Left cardiac atrium (tissue), 4 donors: ENCODE measurements at places on chromosomes 3 and 15. TPM values are rescaled to one million over a fixed set of nuclear protein-coding genes. Genes with fewer than 3 reads are reported as not detected.
A peak's percentile ranks its signal among the peaks of the same experiment; 100 is the strongest.

DNA sequence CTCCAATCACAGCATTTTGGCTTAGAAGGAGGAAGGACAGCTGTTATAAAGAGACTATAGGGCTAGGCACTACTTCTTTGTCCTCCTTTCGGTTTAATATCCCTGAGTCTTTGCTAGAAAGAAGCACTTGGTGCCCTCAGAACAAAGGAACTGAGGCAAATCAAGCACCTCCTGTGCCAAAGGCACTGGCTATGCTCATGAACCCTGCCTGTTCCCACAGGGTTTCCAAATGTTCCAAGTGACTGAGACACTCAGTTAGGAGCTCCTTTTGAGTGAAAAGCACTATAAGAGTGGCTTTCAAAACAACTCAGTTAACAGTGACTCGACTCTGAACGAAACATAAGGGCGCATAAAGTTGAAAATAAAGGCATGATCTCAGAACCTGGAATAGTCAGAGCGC is 25.0 kb downstream of the TBC1D2B start:
- no peak for DNase-seq

- DNase-seq, result no peak
Measured at GRCh38 chr3:151722856-151723255, 10.9 kb upstream of the AADACL2 start.

DNA sequence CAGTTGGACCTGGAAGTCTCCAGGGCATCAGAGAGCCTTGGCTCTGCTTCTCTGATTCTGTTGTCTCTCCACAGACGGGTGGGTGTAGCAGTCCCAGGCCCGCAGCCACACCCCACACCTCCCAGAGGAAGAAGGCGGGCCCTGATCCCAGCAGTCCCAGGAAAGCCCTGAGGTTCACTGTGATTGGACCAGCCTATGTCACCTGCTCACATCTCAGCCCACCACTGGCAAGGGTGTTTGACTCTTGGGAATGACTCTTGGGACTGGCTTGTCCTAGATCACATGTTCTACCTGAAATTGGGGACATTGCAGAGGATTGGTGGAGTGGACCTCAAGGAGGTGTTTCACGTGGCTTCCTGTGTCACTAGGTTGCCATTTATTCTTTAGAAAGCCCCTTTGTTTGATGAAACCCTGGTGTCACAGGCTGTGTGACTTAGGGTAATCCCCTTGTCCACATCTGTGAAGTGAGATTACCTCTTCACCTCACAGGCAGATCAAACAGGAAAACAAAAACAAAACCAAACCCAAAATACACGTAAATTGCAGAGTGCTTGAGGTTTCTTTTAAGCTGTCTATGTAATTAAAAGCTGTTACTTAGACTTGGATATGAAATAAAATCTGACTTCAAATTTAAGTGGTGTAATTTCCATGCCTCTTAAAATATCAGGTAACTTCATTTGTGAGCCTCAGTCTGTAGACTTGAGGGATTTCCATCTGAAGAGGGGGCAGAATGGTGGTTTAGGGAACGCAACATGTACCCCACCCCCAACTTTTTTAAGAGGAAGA is 26.7 kb downstream of the FLNB start:
- no peak for DNase-seq

DNA sequence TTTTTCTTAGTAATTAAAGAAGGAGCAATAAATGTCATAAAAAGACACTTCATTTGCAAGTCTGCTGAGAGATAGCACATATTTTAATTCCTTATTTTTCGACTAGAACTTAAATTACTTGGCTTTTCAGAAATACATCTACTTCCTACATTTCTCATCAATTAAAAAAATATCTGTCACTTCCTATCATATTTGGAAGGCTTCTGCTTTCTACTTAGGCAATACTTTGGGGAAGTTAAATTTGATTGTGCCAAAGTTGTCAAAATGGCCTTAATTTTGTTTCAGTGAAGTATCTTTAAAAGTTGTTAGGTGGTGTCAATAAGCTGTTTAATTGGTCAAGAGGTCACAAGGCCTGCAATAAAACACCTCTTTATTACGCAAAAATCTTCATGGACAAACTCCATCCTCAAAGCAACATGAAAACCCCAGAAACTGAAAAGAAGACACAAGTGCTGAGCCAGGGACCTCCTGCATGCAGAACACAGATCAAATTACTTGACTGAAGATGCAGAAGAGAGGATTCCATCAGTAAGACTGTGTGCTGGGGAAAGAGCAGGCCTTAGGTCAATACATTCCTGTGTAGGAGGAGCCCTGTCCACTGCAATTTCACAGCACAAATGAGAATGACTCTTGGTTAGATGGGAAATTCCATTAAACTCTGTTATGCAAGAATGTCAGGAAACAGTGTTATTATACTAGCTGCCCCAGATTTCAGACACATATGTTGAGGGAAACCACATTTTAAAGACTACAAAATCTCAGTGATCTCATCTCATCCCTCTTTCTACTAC is 48.0 kb upstream of the FSTL1 start:
- DNase-seq, result peak; percentile 33

- no peak for DNase-seq
Measured at GRCh38 chr3:183637106-183637486, 1.7 kb downstream of the KLHL24 start.

- DNase-seq, result no peak
Measured at GRCh38 chr3:156149876-156150275, 29.5 kb downstream of the KCNAB1 start.

Gene CCR2
- total RNA-seq, result 1.9 TPM

Gene TRIM69
- 56.7 TPM for total RNA-seq
